ENCODE measurements at places on chromosomes 1 and 21.

- no peak for DNase-seq
These were observed 154.0 kb upstream of the WNT4 start for GRCh38 chr1:22296701-22297591.

DNA sequence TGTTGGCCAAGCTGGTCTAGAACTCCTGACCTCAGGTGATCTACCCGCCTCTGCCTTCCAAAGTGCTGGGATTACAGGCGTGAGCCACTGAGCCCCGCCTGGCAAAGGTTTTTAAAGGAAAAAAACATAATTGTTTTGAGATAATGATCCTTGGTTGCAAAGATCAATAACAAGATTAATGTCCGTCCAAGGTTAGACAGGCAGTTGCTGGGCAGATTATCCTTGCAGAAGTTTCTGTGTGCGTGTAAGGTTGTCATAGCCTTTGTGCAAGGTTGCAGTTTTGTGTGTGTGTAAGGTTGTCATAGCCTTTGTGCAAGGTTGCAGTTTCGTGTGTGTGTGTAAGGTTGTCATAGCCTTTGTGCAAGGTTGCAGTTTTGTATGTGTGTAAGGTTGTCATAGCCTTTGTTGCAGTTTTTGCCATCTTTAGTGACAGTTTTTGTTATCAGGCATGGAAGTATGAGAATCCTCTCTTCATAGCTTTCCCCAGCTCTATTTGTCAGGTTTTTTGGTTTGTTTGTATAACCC lies 3.6 kb downstream of the YBEY start:
- DNase-seq: no peak

- no peak for DNase-seq
These were observed 59.5 kb downstream of the BACE2 start for GRCh38 chr21:41227357-41228005.

DNA sequence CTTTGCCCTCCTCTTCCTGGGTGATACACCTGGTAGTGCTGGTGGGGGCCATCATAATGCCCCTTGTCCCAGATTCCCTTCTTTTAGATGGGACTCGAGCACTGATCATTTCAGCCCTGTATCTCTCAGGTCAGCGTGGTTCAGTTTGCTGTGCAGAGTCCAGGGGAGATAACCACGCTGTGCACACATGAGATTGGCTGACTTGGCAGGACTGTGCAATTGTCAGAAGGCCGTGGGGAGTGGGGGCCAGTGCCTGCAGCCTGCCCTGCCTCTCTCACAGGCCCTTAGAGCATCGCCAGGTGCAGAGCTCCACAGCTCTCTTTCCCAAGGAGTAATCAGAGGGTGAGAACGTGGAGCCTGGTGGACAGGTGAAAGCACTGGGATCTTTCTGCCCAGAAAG lies 15.2 kb downstream of the EPHX1 start:
- DNase-seq: no peak

- no peak for DNase-seq
These were observed 69.2 kb upstream of the ERG start for GRCh38 chr21:38567335-38567969.

GRCh38 chr1:187096689-187097088 lies 267.9 kb downstream of the PLA2G4A start:
- no peak for DNase-seq

GRCh38 chr1:167533851-167534300 lies 15.5 kb upstream of the CD247 start:
- DNase-seq: no peak

- DNase-seq: peak; percentile 64
These were observed 516 bp downstream of the TBX15 start for GRCh38 chr1:118987468-118988185.

GRCh38 chr1:52636721-52637695 lies 4.0 kb downstream of the SHISAL2A start:
- DNase-seq: no peak

DNA sequence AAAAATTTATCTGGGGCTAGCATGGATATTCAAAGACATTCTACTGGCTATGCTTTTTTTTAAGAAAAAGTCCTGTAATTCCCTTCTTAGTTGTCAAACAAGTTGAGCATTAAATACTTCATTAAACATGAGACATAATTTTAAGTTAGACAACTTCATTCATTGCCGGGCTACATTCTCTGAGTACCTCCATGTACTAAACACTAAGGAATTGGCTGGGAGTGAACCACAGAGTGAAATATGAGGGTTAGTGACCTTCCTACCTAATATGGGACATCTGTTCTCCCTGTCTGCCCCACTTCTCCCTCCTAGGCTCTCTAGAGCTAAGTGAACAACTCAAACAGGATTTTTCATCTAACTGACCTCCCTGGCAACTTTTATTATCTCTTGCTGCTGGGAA lies 370.4 kb downstream of the VAV3 start:
- DNase-seq: no peak

GRCh38 chr1:30135698-30136097 lies 587.7 kb downstream of the MATN1 start:
- no peak for DNase-seq

DNA sequence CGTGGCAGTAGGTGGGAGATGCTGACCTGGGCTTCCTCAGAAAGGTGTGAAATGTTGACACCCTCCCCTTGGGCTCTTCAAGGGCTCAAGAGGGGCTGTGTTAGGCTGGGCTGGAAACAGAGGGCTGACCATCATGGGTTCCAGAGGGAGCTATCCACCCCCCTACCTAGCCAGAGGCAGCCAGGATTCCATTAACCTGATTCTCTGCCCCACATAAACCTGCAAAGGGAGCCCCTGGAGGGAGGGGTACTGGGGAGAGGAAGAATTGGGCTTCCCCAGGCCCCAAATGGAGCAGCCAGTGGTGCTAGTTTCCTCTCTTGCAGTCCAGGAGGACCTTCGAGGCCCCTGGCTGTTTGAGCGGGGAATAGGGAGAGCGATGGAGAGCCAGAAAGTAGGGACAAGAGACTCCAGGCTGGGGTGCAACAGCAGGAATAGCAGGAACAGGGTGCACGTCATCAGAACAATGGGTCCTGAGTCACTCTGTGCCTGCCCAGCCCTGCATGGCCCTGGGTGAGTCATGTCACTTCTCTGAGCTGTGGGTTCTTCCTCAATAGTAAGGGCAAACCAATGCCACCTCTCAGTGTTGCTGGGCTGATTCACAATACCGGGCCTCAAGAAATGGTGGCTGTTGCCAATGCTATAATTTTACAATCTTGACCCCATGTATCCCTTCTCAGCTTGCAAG lies 121.2 kb downstream of the EPHB2 start:
- no peak for DNase-seq

DNA sequence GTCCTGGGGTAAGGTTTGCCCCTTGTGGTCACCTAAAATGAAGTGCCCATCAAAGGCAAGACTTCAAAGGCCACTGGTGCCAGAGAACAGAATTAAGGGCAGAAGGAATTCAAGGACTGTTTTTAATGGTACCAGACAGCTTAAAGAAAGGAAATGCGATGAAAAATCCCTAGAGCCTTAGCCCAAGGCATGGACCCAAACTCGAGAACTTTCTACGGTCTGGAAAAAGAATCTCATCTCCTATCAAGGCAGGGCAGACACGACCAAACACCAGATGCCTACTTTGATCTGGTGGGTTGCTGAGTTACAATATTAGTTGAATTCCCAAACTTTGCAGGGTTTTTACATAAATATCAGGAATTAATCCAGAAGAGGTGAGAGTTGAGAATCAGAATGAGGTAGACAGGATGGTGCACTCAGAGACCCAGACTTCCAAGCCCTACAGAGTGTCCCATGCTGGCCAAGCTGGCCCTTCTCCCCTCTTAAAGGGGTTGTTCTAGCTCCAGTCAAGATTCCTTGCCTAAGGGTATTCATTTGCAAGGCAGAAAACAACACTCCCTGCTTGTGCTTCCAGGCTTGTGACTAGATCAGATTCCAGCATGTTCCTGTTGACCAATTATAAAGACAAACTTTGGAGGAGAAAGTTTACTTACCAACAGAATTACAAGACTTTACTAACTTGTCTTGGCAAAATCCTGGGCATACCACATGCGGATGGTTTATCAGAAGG lies 48.0 kb downstream of the EDN2 start:
- no peak for DNase-seq

GRCh38 chr1:171715813-171716251 lies 26.0 kb downstream of the VAMP4 start:
- no peak for DNase-seq

- no peak for DNase-seq
These were observed 23.3 kb downstream of the SLC2A1 start for GRCh38 chr1:42935313-42935895.

DNA sequence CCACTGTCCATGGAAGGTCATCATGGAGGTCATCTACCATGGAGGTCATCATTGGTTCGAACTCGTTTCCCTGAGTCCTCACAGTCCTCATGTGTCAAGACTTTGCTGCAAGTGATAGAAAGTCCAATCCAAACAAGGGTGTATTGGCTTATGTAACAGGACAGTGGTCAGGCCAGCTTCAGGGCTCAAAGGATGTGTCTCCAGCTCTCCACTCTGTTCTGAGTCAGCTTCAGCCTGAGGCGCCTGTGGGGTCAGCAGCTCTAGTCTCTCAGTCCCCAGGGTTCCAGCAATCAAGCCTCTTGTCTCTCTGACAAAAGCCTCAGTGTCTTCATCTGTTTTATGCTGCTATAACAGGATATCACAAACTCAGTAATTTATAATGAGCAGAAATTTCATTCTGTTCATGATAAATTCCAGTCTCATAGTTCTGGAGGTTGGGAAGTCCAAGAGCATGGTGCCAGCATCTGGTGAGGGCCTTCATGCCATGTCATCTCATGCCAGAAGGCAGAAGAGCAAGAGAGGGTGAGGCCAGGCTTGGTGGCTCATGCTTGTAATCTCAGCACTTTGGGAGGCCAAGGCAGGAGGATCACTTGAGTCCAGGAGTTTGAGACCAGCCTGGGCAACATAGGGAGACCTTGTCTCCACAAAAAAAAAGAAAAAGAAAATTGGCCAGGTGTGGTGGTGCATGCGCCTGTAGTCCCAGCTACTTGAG lies 19.5 kb downstream of the A3GALT2 start:
- no peak for DNase-seq

DNA sequence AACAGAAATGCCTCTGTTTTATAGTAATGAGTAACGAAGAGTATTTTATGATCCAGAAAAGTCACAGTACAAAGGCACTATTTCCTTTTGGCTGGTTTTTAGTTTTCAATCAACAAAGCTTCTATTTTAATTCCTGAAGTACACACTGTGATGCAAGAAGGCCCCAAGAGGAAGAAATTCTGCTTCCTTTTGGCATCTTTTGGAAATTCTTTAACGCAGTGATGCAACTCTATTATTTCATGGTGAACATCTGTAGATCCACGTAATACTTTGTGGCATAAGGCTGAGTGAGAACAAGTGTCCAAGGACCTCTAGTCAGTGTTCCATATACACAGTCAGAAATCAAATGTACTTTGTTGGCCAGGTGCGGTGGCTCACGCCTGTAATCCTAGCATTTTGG lies 137.5 kb downstream of the TGFB2 start:
- no peak for DNase-seq

GRCh38 chr1:108881369-108881768 lies 4.6 kb downstream of the GPSM2 start:
- DNase-seq: no peak

- DNase-seq: no peak
These were observed 23.5 kb upstream of the SGIP1 start for GRCh38 chr1:66510407-66510806.

- DNase-seq: no peak
These were observed 5.6 kb downstream of the CA6 start for GRCh38 chr1:8951231-8951630.

GRCh38 chr1:225617479-225617878 lies 35.4 kb downstream of the ENAH start:
- DNase-seq: no peak

DNA sequence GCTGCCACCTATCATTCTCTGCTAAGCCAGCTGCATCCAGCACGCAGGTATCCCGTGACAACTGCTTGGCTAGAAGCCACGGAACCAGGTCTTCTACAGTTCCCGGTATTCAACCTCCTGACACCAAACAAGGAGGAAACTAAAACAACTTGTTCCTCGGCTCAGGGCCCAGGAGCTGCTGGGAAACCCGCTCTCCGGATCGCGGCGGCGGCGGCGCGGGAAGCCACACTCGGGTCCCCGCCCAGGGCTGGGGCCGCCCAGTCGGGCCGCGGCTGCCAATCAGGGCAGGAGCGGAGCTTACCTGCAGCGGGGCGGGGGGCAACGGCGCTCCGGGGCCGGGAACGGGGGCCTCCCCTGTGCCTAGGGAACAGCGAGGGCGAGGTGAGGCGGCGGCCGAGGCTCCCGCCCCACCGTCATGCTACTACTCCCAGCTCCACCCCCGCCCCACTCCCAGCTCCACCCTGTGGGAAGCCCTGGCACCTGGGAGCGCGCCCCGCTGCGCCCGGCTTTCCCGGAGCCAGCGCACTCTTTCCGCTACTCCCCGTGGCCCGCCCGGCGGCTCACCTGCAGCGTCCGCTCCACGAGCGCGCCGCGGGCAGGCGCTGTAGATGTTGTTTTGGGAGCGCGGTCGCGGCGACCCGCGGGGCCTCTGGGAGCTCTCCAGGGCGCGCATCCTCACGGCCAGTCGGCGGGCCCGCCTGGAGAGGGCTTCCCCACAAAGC lies 12.1 kb downstream of the IL24 start:
- DNase-seq: peak; percentile 81

- no peak for DNase-seq
These were observed 63.6 kb downstream of the GADD45A start for GRCh38 chr1:67748630-67749029.

DNA sequence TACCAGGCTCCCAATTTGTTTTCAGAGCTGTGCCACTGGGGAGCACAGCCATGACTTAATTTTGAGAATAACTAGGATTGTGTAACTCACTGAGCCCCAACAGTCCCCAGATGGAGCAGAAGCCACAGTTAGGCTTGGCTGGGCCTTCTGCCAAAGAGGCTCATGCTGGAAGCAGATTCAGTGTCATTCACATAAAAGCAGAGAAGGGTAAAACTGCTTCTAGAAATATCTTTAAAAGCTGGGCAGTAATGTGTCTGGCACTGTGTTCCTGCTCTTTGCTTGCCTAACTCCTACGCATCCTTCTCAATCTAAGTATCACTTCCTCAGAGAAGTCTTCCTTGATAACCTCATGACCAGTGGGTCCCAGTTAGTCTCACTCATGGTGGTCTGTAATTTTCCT lies 20.3 kb downstream of the STK40 start:
- peak; percentile 45 for DNase-seq

DNA sequence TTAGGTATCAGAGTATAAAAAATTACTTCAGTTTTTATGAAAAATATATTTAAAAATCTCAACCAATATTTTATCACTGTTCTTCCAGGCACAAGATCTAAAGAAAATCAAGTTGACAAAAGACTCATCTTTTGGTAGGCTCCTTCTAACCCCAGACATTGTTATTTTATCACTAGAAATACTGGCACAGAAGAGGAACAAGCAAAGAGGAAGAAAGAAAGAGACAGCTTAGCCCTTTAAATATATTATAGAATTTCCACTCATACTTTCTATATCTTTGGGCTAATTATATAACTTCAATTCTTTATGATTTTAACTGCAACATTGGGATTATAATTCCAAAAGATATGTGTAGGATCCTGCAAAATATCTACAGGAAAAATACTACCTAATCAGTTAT lies 32.4 kb downstream of the SPTA1 start:
- no peak for DNase-seq

- no peak for DNase-seq
These were observed 1233.9 kb upstream of the ADGRL2 start for GRCh38 chr1:80566867-80567266.

GRCh38 chr1:171226747-171227370 lies 21.4 kb upstream of the FMO1 start:
- DNase-seq: no peak

GRCh38 chr21:41764558-41765419 lies 2.1 kb downstream of the RIPK4 start:
- DNase-seq: no peak

GRCh38 chr21:23401278-23401677 lies 2206.0 kb downstream of the MRPL39 start:
- no peak for DNase-seq

GRCh38 chr1:159743651-159744410 lies 29.4 kb upstream of the CRP start:
- no peak for DNase-seq
